ENCODE measurements at places on chromosomes 2 and 18. TPM values are rescaled to one million over a fixed set of nuclear protein-coding genes. Genes with fewer than 3 reads are reported as not detected.

Gene ABCG5
- total RNA-seq: not detected

DNA sequence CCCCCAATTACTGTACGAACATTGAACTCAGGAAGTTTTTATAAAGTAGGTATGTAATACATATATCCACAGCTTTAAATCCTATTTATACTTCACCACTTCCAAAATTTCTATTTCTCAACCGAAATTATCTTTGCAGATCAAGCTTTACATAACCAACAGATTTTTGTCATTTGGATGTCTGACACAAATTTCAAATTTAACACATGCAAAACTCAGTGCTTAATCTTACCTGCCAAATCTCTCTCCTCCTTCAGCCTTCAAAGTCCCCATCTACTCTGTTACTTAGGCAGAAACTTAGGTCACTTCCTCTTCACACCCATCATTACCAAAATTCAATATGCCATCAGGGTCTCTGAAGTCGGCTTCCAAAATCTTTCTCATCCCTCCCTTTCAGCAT is 990.1 kb upstream of the NRXN1 start:
- DNase-seq: no peak

GRCh38 chr2:198917926-198918720 is 539.6 kb downstream of the SATB2 start:
- no peak for DNase-seq

DNA sequence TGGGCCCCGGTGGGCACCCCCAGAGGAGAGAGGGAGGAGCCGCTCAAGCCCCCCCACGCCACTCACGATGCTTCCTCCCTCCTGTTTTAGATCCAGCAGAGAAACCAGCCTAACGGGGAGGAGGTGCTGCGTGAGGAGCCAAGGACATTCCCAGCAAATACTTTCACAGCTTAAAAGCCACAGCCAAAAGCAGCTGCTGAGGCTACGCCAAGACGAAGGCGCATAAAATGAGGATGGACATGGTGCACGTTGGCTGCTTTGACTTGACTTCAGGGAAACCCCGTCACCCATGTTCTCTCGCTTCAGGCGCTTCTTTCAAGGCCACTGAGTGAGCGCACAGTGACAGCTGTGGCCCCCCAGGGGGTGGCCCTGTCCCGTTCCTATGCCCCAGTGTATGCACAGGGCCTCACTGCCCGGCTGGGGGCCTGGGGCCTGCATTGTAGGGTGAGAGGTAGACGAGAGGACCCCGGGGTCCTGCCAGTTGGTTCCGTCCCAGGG is 72.1 kb upstream of the PXDN start:
- DNase-seq: no peak

All from sciatic nerve (tissue), 2 donors.